BJ (cell line): ENCODE measurements at places on chromosomes 1 and 21.

GRCh38 chr21:38787461-38788274 lies 18.1 kb upstream of the ETS2 start:
- no peak for DNase-seq

DNA sequence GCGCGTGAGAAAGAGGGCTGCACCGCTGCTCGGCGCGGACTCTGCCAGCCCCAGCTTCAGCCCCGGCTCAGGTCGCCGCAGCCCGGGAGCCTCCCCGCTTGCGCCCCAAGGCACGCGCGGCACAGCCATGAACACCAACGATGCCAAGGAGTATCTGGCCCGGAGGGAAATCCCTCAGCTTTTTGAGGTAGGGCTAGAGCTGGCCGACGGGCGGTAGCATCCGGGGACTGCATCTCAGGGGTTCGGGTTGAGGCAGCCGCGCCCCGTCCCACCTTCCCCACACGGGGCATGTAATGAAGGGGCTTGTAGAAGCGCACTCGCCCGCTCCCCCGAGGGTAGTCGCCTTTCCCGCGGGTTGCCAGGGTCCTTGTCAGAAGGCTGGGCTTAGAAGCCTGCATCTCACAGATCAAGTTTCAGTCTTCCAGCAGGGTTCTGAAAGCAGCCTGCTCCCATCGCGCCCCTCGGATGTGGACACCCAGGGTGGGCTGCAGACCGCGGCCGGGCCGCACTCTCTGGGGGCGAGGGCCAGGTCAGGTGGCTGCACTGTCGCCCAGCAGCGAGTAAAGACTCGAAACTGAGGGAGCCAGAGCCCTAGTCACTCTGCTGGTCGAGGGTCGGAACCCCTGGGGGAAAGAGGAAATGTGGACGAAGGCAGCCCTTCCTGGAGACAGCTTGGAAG lies 507 bp downstream of the AK5 start:
- no peak for DNase-seq

GRCh38 chr1:228374711-228375577 lies 31.7 kb downstream of the TRIM11 start:
- DNase-seq: peak; percentile 52

- DNase-seq: peak; percentile 99
Observed at GRCh38 chr1:85330711-85331290, 54.4 kb upstream of the BCL10 start.

DNA sequence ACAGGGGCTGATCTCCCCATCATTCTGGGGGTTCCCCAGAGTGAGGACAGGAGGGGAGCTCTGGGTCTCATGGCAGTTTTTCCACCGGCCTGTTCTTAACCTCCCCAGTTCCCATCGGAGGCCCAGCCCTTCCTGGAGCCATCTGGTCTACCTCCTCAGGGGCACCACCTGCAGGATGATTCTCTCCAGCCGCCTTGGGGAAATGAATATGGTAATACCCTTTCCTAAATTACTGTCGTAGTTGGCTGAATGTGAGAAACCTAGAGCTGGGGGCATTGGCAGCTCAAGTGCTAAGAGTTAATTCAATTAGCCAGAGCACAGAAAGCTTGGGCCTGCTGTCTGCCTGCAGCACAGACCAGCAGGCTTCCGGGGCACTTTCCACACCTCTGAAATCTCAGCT lies 64.9 kb downstream of the TAS1R2 start:
- DNase-seq: no peak

DNA sequence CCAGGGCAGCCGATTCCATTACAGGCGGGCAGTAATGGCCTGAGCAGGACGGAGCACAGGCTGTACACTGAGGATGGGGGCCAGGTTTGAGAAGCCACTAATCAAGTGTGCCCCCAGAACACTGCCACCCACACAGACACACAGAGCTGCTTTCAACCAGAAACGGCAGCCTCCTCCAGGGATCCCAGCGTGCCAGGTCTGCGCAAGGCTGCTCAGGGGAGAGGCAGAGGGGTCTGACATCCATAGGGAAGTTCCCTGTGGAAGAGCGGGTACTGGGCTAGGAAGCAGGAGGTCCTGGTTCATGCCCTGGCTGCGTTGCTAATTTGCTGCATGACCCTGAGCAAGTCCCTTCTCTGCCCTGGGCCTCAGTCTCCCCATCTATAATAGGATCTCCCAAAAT lies 26.1 kb upstream of the ALDH4A1 start:
- DNase-seq: no peak

DNA sequence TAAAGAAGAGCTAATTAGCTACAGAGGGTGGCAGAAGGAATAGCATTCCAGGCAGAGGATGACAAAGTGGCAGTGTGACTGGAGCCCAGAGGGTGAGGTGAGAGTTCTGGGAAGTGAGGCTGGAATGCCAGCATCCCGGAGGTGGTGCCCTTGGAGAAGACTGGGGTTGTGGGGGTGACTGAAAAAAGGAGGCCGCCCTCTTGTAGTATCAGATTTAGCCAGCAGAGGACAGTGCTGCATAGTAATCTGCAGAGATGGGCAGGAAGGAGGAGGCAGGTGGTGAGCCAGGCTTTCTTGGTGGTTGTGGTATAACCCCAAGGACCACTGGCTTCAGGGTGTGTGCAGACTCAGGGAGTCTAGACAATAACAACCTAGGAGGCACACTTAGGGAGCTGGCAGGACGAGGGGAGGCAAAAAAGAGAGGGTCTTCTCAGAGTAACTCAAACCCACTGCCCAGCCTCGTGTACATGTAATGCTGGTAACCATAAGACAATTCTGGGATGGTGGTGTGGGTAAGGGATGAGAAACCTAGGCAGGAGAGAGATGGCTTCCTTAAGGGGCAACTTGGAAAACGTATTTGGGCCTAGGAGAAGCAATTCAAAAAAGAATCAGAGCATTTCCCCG lies 30.5 kb downstream of the MROH7 start:
- no peak for DNase-seq

DNA sequence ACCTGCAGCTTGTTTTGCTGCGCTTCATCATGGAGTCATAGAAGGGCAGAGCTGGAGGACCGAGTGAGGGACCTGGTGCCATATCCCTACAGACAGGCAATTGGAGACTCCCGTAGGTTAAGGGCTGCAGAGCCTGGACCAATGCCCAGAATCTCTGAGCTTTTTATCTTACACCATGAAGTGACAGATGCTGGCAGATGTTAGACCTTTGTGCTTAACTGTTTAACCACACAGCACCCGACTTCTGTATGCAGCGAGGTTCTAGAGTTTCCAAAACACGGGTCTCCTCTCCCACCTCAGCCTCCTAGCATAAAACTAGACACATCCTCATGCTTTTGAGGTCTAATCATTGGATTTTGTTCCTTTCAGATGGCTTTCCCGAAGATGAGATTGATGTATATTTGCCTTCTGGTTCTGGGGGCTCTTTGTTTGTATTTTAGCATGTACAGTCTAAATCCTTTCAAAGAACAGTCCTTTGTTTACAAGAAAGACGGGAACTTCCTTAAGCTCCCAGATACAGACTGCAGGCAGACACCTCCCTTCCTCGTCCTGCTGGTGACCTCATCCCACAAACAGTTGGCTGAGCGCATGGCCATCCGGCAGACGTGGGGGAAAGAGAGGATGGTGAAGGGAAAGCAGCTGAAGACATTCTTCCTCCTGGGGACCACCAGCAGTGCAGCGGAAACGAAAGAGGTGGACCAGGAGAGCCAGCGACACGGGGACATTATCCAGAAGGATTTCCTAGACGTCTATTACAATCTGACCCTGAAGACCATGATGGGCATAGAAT lies 47.6 kb downstream of the B3GALT5 start:
- peak; percentile 48 for DNase-seq

- no peak for DNase-seq
Observed at GRCh38 chr1:2351723-2352122, 39.6 kb downstream of the MORN1 start.

DNA sequence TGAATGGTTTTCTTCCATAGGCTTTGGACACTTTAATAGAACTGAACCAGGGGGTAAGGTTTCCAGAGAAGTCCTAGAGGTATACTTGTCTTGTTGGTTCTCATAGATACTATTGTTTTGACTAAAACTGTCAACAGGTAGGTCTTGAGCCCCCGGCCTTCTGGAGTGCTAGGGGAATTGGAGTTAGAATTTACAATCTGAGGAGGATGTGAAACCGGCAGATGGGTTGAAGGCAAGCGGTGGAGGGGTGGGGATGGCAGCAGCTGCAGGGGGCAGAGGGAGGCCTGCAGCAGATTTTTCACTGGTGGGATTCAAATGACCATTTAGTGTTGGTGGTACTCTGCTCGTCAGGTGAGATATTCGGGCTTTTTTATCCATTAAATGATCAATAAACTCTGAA lies 4.3 kb upstream of the CD1D start:
- no peak for DNase-seq

DNA sequence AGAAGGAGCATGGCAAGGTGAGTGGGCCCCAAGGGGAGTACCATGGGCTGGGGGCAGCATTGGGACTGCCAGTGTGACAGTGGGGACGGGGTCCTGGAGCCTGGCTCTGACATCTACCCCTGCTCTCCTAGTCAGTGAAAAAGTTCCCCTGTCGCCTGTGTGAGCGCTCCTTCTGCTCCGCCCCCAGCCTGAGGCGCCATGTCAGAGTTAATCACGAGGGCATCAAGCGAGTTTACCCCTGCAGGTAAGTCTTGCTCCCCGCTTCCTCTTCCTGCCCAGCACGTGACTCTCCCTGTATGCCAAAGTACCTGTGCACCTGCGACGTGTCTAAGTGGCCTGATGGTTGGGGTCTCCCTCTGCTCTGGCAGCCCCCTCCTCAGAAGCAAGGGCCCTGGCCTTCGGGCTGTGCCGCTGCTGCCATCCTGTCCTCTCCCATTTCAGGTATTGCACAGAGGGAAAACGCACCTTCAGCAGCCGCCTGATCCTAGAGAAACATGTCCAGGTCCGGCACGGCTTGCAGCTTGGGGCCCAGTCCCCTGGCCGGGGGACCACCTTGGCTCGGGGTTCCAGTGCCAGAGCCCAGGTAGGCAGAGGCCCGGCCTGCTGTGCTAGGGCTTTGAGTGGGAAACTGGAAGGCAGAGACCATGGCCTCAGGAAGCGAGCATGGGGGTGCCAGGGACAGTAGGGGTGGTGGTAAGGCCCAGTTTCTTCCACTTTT lies 8.1 kb downstream of the ZNF687 start:
- DNase-seq: no peak

DNA sequence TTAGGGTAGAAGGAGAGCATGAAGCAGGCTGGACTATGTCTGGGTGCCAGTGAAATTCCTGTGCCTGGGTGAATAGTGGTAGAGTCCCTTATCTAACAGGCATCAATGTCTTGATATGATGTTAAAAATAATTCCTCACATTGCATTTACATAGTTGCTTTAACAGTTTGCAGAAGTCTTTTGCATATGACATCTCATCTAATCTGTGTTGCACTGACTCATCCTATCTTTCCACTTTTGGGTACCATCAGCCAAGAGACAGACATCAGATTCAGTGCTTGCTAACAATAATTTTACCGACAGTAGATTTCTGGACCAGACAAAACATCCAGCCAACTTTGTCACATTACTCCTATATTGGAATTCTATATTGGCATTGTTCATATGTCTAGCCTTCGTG lies 92.5 kb downstream of the WDR64 start:
- no peak for DNase-seq

DNA sequence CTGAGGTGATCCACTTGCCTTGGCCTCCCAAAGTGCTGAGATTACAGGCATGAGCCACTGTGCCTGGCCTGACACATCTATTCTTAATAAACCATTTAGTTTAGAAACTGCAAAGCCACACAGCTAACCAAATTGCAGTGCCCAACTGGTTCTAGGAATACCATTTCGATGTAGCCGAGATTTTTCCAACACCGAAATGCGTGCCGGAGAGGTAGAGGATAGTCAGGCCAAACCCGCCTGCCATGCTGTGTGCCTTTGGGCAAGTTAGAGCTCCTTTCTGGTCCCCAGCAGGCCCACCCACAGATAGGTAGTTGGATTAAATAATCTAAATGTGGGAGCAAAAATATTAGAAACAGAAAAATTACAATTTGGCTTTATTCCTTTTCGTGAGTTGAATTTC lies 254.4 kb downstream of the FOXD2 start:
- DNase-seq: no peak

GRCh38 chr21:14900611-14901010 lies 164.2 kb downstream of the NRIP1 start:
- DNase-seq: no peak

- DNase-seq: no peak
Observed at GRCh38 chr1:230208619-230209261, 141.7 kb downstream of the GALNT2 start.

- no peak for DNase-seq
Observed at GRCh38 chr1:156933136-156933535, 12.7 kb downstream of the LRRC71 start.

- DNase-seq: no peak
Observed at GRCh38 chr21:31201548-31201947, 142.5 kb downstream of the TIAM1 start.

GRCh38 chr1:221612047-221612777 lies 129.7 kb downstream of the DUSP10 start:
- DNase-seq: peak; percentile 76

DNA sequence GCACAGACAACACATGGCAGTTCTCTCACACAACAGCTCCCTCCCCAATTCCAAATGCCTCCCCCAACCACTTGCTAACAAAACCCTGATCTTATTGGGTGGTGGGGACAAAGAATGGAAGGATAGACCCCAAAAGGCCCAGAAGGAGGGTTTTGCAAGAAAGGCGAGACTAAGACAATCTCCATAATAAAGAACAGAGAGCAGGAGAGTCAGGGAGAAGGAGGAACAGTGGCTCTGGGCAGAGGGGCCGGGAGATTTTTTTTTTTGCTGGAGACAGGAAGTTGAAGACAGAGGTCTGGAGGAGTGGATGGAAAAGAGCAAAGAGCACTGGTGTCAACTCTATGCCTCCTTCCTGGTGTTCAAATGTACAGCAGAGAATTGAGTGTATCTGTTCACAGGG lies 6.5 kb upstream of the C1QA start:
- no peak for DNase-seq

GRCh38 chr1:43547538-43548072 lies 16.9 kb downstream of the PTPRF start:
- DNase-seq: no peak

DNA sequence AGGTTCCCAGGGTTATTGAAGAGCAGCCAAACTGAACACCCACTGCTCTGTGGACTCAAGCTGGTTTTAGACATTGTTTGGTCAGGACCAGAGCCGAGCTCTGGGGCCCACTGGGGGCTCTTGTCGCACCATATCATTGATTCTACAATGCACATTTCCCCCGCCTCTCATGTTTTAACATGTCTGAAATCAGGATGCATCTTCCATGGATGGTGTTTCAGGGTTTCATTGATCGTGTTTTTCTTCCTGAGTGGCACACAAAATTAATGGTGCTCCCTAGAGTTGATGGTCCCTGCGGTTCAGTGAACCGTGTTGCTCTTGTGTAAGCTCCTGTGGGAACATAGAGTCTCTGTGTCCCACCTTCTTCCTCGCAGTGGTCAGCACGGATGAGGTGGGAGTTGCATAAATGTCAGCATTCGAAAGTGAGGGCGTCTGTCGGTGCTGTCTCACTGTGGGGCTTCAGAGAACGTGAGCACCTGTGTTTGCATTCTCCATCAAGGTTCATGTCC lies 38.3 kb downstream of the GALNT2 start:
- DNase-seq: no peak

GRCh38 chr1:166069390-166069789 lies 97.4 kb downstream of the FAM78B start:
- no peak for DNase-seq

GRCh38 chr1:41720861-41721410 lies 197.8 kb downstream of the HIVEP3 start:
- DNase-seq: no peak

- DNase-seq: no peak
Observed at GRCh38 chr1:8552820-8553397, 235.0 kb downstream of the SLC45A1 start.

- no peak for DNase-seq
Observed at GRCh38 chr1:74012583-74012982, 185.4 kb downstream of the LRRIQ3 start.

GRCh38 chr1:208366559-208366958 lies 122.4 kb upstream of the PLXNA2 start:
- DNase-seq: no peak
